ENCODE measurements at places on chromosomes 7 and 10. TPM values are rescaled to one million over a fixed set of nuclear protein-coding genes. Genes with fewer than 3 reads are reported as not detected.

DNA sequence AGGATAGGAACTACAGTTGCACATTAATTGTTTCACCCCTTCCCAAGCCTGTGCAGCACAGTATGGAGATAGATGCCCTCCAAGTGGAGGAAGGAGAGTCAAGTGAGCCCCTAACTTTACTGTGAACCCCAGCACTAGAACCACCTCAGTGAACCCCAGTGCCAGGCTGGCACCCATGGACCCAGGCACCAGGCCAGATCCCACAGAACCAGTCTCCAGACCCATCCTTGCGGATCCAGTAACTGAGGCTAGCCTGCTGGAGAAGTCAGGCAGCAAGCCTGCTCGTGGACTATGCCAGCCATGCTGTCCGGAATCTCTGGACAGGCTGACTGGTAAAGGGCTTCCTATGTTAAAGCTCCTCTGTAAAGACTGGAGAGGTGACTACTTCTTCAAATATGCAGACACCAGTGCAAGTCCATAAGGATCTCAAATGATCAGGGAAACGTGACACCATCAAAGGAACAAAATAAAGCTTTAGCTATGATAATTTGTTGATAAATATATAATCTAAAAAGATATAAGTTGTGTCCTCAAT, 27.7 kb downstream of the SHOC2 start:
- no peak for DNase-seq

GRCh38 chr10:4083509-4084003, 298.5 kb upstream of the KLF6 start:
- no peak for DNase-seq

The COL13A1 gene
- total RNA-seq: 5.9 TPM

- no peak for DNase-seq
These were observed 86.7 kb downstream of the ZNF33B start for GRCh38 chr10:42551582-42552187.

GRCh38 chr10:97659589-97659988, 19.1 kb downstream of the PI4K2A start:
- DNase-seq: no peak

DNA sequence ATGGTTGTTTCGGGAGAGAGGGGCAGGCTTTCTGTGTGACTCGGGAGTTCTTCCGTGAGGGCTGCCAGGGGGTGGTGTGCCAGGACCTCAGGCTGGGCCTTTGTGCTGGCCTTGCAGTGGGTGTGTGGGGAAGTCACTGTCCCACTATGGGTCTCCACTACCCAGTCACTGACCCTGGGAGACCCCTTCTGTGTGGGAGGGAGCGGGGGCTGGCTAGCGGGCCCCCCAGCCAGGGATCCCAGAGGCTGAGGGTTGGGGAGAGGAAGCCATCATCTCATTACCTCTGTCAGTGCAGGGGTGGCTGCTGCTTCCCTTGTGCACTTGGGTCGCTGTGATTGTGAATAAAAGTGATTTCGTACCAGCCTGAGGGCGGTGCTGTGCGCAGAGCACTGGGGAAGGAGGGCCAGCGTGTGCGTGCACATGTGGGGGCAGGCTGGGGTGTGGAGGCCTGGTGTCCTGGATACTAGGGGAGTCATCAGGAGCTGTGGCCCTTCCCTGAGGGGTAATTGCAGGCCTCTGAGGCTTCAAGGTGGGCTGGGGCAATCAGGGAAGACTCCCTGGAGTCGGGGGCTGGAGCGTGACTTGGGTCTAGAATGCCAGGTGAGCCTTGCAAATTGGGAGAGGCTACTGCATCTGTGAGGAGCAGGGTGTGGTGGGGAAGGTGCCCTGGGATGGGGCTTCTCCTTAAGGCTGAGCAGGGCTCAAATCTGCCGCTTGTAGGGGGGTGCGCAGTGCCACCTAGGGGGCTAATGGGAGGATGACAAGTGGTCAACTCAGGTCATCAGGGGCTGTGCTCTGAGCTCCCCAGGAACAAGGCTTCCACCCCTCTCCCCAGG, 98.9 kb downstream of the NEURL1 start:
- DNase-seq: peak; percentile 15

- DNase-seq: no peak
These were observed 42.2 kb upstream of the WASL start for GRCh38 chr7:123791001-123791400.

The EPHB4 gene
- 61.1 TPM for total RNA-seq

The VWC2 gene
- total RNA-seq: not detected

- no peak for DNase-seq
These were observed 2.2 kb downstream of the CDC123 start for GRCh38 chr10:12198156-12198555.

DNA sequence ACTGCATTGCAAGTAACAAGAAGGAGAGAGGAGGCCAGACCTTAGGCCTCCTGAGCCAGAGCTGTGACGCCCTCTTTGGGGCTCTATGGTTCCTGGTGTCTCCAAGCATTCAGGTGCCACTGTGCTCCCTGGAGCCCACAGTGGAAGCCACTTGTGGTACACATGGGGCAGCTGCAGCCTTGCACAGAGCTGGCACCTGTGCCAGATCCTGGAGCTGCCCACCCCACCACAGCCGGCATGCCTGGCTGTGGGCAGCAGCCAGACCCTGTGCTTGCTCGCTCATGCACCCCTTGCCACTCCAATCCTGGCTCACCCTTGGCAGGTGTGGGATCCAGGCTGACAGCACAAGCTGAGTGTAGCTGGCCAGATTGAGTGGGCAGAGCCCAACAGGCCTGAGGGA, 173.8 kb upstream of the SMIM30 start:
- no peak for DNase-seq

The FOXI2 gene
- not detected for total RNA-seq

DNA sequence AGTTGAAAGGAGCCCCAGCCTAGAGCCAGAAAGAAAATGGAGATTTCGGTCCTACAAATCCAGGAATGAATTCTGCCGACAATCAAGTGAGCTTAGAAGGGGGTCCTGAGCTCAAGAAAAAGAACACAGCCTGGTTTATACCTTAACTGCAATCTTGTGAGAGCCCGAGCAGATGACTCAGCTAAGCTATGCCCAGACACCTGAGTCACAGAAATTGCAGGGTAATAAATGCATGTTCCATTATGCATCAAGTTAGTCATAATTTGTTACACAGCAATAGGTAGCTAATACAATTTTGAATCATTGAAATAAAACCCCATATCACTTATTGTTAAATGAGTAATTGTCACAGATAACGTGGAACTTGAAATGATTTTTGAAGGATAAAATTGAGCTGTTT, 111.8 kb upstream of the FOXP2 start:
- peak; percentile 4 for DNase-seq

GRCh38 chr7:121195874-121196273, 132.9 kb upstream of the WNT16 start:
- no peak for DNase-seq

The ZNF107 gene
- 6.2 TPM for total RNA-seq

DNA sequence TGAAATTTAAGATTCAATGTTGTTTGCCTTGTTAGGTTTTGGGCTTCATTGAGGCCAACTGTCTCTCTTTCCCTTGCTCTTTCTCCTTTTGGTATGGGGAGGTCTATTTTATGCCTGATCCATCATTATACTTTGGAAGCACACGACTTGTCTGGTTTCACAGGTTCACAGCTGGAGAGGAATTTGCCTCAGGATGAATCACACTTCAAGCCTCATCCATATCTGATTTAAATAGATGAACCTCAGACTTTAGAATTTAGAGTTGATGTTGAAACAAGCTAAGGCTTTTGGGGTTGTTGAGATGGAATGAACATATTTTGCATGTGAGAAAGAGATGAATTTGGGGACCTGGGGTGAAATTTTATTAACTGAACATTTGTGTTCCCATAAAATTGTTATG, 150.5 kb upstream of the IGFBP3 start:
- DNase-seq: no peak

The BHLHA15 gene
- total RNA-seq: 5.2 TPM

The ORC5 gene
- total RNA-seq: 30.2 TPM

GRCh38 chr10:132650611-132651250, 113.1 kb downstream of the INPP5A start:
- no peak for DNase-seq

Measured in HCT116 (cell line).